ENCODE measurements at places on chromosomes 3 and 15.
A peak's percentile ranks its signal among the peaks of the same experiment; 100 is the strongest.

DNA sequence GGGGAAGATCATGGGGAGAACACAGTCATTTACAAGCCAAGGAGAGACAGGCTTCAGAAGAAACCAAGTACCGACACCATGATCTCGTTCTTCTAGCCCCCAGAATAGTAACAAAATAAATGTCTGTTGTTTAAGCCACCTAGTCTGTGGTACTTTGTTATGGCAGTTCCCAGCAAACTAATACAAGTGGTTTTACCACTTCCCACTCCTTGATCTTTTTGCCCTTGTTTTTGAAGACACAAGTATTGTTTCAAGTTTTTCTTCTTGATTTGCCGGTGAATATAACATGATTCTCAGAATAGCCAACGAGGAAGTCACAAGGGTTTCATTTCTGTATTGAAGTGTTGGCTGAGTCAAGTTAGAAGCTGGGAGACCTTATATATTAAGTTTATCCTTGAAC, 220.3 kb downstream of the SOX2 start:
- DNase-seq: no peak

- DNase-seq: no peak
These were observed 231.2 kb downstream of the MBNL1 start for GRCh38 chr3:152499791-152500385.

DNA sequence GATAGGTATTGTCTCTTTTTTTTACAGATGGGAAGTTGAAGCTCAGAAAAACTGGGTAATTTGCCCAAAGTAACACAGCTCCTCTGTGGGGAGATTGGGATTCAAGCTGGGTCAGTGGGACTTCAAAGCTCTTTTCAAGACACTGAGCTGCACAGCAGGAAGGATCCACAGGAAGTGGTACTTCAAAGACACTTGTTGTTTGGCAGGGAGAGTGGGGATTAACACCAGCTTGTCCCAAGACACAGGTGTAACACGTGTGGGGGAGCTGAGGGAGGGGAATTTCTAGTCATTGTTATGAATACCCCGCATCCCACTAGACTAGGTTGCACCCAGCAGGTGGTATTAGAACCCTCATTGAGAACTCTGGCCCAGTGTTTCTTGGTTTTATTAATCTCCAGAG, 116.0 kb downstream of the FOXB1 start:
- DNase-seq: no peak

DNA sequence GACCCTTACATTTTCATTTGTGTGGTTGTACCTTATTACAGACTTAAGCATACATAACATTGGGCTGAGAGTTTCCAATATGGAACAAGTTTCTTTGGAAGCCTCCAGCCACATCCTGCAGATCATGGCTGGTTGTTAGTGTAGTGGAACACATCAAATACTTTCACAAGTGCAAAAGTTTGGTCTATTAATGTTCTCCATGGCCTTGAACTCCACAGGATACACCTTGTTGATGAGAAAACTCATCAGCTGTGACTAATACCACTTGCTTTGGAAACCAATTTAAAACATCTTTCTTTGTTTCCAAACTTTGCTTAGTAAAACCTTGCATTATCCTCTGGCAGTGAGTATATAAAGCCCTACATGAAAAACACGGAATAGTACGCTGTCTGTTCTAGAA, 46.1 kb downstream of the MYZAP start:
- DNase-seq: no peak

GRCh38 chr3:123831420-123831819, 52.7 kb downstream of the MYLK start:
- no peak for DNase-seq

DNA sequence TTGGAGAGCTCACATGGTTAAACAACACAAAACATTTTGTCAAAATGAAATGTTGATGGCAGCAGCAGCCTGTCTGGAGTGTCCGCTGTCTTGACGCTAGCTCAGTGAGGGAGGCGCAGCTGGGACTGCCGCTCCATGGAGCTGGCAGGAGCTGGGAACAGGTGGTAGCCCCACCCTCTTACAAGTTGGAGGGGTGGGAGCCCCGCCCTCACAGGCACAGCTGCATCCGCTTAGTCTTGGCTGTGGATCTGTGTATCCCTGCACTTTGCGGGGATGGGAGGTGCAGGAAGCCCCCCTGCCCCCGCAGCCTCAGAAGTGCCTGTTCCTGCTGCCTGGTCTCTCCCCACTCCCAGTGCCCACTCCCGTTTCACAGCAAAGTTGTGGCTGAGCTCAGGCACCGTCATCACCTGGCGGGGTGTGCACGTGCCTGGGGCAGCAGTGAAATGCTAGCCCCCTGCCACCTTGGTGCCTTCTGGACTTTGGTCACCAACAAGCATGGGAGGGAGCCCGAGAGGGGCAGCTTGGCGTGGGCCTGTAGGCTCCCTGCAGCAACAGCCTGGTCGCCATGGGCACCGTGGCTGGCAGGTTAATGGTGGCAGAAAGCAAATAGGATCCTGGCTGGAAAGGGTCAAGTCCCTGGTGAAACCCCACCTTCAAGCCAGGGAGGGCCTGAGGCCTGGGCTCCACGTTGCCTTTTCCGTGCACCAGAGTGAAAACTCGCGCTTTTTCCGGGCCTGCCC, 53.8 kb upstream of the CADM2 start:
- peak; percentile 32 for DNase-seq
